ENCODE measurements at places on chromosomes 3 and 15.

DNA sequence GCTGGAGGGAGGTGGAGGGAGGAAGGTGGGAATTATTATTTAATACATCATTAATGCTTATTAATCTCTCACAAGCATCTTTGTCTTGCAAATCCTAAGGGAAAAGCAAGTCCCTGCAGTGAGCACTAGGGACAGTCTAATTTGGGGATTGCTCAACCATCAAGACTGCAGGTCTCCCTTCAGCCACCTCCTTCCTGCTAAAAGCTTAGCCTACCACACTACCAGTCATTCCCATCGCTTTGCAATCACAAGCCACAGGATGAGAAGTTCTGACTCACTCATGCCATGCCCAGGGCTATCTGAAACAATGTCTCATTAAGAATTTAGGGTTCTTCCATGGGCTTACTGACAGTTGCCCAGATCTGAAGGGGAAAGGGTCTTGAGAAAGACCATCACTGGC, 51.0 kb upstream of the EIF1B start:
- peak; percentile 57 for DNase-seq

DNA sequence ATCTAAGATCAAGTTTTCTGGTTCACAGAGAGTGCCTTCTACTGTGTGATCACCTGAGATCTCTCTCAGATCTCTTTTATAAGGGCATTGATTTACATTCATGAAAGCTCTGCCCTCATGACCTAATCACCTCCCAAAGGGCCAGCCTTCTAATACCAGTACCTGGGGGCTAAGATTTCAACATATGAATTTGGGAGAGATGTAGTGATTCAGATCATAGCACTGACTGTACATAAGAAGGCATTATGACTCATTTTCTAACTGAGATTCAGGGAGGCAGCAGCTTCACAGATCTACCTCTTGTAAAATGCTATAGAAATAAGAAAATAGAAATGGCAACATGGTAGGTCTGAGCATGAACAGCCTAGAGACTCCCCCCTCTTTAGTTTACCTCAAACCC, 39.6 kb downstream of the VGLL3 start:
- DNase-seq: no peak

- DNase-seq: no peak
Measured at GRCh38 chr3:38829404-38829803, 13.4 kb upstream of the SCN10A start.

DNA sequence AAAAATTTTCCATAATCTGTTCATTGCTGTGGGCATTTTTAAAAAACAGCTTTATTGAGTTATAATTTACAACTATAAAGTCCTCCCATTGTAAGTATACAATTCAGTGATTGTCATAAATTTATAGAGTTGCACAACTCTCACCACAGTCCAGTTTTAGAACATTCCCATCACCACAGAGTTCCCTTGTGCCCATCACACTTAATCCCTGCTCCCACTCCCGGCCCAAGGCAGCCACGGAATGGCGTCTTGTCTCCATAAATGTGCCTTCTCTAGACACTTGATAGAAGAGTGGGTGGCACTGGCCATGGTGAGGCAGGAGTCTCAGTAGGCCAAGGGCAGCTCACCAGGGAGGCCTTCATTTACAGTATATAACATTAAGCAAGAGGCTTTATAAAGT, 6.3 kb downstream of the TSEN2 start:
- DNase-seq: no peak

DNA sequence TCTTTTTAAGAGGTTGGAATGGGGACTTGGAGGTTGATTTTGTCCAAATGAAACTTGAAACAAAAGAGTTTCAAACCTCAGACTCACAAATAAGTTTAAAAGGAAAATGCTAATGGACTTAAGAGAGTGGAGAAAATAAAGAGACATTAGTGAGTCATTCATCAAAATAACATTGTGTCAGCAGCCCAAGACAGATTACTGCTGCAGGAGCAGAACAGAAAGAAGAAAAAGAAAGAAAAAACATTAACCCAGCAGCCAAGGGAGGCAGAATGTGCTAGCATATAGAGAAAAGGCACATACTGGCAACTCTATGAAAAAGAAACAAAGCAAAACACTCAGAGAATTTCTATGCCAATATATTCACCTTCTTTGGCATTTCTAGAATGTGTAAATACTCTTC, 42.6 kb downstream of the ADAMTS9 start:
- DNase-seq: no peak

GRCh38 chr3:53688989-53689388, 157.2 kb downstream of the CHDH start:
- no peak for DNase-seq

DNA sequence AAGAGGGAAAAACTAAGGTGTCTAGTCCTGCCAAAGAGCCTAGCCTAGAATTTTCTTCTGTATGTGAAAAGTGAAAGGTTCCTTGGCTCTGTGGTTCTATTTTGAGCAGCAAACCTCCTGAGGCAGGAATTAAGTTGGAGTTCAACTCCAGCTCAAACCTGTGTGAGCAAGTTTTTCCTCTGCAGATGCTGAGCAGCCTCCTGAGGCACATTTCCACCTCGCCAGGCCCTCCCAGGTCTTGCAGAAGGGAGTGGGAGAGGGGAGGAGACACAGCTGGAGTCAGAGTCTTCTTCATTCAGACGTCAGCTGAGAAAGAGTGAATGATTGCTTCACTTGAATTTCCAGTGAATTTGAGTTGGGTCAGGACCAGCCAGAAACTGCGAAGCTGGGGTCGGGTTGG, 69.5 kb upstream of the ETV5 start:
- no peak for DNase-seq

GRCh38 chr3:29514912-29515311, 234.0 kb downstream of the RBMS3 start:
- DNase-seq: peak; percentile 3

GRCh38 chr15:80891006-80891405, 98.6 kb downstream of the MESD start:
- DNase-seq: no peak

GRCh38 chr15:64640146-64640871, 135.1 kb downstream of the RBPMS2 start:
- no peak for DNase-seq

- DNase-seq: peak; percentile 65
Measured at GRCh38 chr3:138186221-138186620, 880 bp upstream of the ARMC8 start.

DNA sequence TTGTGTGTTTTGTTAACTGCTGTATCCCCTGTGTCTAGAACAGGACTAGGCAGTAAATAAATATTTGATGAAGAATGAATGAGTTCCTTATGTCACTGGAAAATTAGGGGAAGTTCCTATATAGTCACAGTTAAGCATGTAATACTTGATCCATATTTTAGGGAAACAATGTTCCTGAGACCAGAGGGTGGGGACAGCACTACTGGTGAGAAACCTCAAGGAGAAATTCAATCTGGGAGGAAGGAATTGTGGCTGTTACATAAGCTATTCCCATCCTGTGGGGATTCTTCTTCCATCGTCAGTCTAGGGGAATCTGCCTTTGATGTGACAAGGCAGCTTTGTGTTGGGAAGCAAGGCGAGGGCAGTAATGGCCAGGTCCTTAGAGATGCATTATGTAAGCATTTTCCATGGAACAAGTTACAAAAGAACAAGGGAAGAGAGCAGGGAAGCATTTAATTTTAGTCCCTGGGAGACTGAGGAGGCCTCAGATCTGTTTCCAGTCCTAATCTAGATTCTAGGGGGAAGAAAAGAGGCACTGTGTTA, 219.3 kb upstream of the TTC14 start:
- no peak for DNase-seq

DNA sequence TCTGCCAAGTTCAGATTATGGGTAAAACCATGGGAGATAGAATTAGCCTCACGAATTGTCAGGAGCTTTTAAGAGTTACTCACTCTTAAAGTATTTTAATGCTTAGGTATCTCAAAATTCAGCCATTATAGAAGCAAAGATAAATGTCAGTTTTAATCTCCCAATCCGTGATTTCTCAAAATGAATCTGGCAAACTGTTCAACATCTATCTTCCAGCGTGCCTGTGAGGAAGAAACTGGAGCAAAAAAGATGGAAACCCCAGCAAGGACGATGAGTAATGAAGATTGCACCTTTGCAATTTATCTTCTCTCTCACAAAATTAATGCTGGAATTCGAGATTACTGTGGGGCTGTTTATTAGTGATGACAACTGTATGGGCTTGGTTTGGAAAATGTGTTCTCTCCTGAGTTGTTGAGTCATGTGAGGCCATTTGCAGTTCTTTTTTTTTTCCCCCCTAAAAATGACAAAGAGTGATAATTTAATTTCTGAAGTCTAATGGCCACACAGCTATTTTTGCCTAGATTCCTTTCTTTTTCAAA, 70.5 kb downstream of the PYDC2 start:
- DNase-seq: no peak

DNA sequence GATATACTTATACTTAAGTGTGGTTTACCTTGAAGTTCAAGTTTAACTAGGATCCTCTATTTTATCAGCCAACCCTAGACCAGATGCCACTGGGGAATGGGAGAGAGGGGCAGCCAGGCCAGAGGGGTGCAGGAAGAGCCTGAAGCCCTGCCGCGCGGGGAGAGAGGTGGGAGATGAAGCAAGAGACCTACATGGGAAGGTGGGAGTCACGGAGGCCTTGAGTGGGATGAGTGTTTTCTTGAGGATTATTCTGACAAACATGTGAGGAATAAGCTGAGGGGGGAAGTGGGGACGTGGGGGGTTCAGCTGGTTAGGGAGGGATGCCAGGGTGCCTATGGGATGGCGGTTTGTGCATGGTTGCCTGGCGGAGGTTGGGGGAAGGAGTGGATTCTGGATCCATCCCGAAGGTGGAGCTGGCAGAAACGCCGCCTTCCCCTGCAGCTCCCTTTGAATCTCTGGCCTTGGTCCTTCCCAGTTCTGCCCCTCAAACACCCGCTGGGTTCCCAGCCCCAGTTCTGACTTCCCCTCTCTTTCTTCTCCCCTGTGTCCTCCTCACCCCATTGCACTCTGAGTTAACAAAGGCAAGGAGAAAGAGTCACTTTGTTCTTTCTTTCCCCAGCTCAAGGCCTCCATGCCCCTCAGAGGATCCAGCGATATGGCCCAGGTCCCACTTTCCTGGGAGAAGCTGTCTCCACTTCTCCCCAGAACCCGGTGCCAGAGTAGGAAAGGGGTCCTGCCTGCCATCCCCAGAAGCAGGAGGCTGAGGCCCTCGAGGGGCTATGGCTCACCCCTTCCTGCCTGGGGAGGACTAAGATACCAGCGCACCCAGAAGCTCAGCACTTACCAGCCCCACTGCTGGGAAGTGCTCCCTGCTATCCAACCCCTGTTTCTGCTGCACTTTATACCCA, 274.2 kb downstream of the UACA start:
- DNase-seq: no peak

DNA sequence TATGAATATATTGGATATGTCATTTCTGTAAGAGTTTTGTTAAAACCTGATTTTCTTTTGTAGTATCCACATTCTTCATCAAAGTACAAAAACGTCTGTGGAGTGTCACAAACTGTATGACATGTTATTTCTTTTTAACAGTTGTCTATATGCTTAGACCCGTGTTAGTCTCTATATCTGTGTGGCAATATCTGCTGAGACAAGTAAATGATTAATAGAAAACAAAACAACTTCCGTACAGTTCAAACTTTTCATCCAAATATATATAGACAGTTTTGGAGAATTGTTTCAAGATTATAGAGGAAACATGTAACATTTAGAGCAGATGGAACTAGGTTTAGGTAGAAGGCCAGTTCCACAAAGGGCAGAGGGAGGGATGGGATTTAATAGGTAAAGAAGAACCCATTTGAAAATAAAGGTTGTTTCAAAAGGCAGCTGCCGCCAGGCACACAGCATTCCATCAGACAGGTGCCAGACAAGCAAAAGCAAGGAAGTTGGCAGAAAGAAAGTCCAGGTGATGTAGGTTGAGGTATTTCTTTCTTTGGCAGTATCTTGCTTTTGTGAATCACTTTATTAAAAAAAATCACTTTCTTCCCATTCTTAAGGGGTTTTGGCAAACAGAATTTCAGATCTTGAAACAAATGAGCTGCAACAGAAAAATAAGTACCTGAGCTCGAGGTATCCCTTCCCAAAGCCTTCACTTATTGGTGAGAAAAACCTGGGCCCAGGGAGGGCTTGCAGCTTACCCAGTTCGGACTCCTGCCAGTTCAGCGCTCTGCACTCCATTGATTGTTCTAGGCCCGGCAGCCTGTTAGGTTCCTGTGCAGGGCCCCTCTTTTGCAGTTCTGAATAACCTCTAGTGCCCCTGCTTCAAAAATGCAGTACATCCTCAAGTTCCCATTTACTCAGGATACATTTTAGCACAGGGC, 49.0 kb downstream of the LRRN1 start:
- no peak for DNase-seq

GRCh38 chr3:124834723-124835718, 52.1 kb downstream of the ITGB5 start:
- DNase-seq: peak; percentile 62

- DNase-seq: no peak
Measured at GRCh38 chr15:78712797-78713515, 71.9 kb upstream of the CHRNB4 start.

- no peak for DNase-seq
Measured at GRCh38 chr3:149245738-149246451, 24.3 kb upstream of the CP start.

DNA sequence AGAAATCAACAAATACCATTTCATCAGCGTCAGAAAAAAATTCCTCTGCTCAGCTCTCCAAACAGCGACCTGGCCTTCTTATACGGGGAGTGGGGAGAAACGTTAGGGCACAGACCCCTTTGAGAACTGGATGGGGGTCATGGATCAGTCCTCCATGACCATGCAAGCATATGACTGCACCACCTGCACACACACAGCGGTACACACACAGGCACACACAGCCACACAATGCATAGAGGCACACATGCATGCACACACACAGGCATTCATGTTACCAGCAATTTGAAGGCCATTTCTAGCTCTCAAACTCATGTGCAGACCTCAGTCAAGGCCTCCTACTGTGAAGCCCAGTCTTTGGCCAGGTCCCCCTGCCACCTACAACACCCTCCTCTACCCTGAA, 50.2 kb downstream of the SLC41A3 start:
- no peak for DNase-seq

DNA sequence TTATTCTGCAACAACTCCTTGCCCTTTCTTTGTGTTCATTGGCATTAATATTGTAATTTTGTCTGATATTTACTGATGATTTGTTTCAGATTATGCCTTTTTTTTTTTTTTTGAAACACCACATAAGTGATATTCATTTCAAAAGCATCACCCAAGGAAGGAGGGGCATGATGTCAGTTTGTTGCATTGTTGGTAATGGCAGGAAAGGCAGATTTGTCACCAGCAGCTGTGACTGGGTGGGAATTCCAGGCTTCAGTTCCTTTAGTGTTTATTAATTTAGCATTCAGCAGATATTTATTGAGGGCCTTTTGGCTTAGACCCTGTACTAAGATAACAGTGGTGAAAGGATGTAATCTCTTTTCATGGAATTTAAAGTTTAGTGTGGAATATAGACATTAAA, 19.5 kb downstream of the SENP2 start:
- no peak for DNase-seq

DNA sequence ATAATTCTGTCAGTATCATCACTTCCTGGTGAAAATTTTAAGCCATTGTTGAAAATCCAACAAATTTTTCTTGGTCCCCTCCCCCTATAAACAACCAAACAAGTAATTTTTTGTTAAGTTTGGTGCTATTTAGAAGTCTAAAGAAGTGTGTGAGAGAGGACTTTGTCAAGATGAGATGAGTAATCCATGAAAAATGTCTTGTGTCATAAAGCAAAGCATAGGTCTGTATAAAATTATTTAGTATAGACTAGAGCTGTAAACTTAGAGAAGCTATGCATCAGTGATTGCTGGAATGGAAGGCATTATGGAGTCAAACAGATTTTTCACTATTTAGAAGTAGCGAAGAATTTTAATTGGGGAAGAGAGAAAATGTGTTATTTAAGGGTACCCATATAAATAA, 31.4 kb downstream of the MAPK6 start:
- no peak for DNase-seq

GRCh38 chr3:179067839-179068238, 3.8 kb downstream of the ZMAT3 start:
- no peak for DNase-seq

- DNase-seq: no peak
Measured at GRCh38 chr3:17372362-17373210, 369.8 kb downstream of the TBC1D5 start.

Data from hematopoietic multipotent progenitor cell treated with erythropoietin and hydrocortisone succinate and interleukin-3 and kit ligand, for 6 days (in vitro differentiated cells).